Left renal cortex interstitium (tissue), 4 donors: ENCODE measurements at places on chromosomes 7 and 10.

- DNase-seq, result no peak
These were observed 95.3 kb downstream of the HOXA1 start for GRCh38 chr7:27000496-27000895.

GRCh38 chr7:158695726-158696452, 8.7 kb downstream of the NCAPG2 start:
- peak; percentile 13 for DNase-seq

DNA sequence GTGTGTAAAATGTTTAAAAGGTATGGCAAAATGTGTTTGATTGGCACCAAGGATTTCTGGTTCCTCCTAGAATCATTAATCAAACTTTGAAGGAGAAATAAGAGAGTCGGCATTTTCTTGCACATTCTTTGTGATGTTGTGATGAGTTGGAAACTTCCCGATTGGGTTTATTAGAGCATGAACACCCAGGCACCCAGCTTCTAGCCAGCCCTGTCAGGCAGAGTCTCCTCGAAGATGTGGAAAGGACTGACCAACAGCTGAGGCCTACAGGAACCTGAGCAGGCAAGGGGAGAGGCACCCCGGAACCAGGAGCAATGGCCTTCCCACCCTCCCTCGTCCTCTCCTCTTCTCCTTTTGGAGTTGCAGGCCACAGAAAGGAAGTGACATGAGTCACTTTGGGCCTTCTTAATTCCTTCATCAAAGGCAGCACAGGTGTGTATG, 68.7 kb downstream of the EGFR start:
- no peak for DNase-seq

- no peak for DNase-seq
These were observed 297.9 kb downstream of the DGKB start for GRCh38 chr7:14604606-14605005.

- DNase-seq, result no peak
These were observed 59.6 kb upstream of the PITRM1 start for GRCh38 chr10:3231951-3232730.

GRCh38 chr10:7610651-7611389, 55.9 kb downstream of the ITIH5 start:
- DNase-seq, result no peak

DNA sequence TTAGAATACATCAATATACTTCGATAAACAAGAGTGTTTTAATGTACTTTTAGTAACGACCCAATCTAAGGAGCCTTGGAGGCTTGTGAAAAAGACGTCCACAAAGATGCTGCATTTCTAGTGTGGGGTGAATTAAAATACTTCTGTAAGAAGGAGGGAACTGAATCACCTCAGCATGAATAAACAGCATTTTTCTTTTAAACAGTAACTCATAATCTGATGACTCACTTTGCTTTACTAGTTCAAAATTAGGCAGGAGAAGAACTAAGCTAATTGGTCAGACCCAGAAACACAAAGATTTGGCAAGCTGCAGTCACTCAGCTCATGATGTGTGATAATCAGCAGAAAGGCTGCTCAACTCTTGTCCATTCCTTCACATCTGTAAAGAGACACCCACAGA, 24.2 kb downstream of the NCOA4 start:
- DNase-seq, result no peak

DNA sequence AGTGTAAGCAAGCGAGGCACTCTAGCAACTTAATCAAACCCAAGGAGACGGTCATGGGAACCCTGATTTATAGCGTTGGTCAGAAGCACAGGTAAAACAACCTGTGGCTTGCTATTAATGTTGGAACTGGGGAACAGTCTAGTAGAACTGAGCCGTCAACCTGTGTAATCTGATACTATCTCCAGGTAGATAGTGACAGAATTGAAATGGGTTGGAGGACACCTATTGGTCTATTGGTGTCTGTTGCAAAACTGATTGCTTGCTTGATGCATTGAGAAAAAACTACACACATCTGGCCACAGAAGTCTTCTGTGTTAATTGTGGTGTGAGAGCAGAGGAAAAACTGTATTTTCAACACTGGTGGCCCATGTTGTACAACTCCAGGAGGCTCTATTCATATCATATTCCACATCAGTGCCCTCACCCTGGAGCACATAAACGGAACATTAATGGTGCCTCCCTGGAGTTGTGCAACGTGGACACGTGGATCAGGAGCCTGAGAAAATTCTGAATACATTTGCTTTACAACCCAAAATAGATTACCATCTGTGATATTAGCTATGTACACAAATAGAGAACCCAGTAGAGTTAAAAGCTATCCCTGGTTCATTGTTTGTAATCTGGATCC, 112.2 kb downstream of the MYO3A start:
- DNase-seq, result no peak
